Left ventricle myocardium inferior (tissue), 1 donor: ENCODE measurements at places on chromosomes 2 and 18. TPM values are rescaled to one million over a fixed set of nuclear protein-coding genes. Genes with fewer than 3 reads are reported as not detected.
A peak's percentile ranks its signal among the peaks of the same experiment; 100 is the strongest.

DNA sequence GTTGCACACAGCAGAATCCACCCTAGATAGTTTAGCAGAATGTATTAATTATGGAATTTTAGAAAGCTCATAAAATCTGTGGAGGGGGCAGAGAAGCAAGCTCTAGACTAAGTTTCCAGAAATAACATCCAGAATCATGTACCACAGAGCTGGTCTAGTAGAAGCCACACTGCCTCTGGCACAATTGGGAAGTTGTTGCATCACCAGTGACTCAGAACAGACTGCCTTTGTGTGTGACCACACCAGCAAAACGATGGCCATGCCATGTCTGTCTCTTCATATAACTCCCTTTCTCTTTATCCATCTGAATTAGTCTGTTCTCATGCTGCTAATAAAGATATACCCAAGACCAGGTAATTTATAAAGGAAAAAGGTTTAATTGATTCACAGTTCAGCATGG is 158.9 kb downstream of the CCDC148 start:
- DNase-seq: no peak

- DNase-seq: no peak
Observed at GRCh38 chr2:194566907-194567660, 1089.9 kb upstream of the SLC39A10 start.

DNA sequence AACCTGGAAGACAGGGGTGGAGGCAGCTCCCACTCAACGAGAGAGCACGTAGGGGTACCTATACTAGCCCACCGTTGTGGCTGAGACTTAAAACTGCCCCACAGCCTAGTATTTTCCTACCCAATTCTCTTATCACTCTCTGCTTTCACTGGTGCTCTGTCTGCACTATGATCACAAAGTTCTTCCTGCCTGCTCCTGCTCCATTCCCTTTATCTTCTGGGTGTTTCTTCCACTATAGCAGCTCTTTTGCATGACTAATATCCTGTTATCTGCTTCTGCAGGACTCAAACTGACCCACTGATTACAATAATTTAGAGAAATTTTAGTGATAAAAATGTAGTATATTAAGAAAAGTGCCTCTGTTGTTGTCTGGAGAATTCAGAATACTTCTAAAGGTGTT is 184.8 kb downstream of the LRP1B start:
- DNase-seq: no peak

GRCh38 chr2:203789618-203790017 is 78.0 kb upstream of the CTLA4 start:
- no peak for DNase-seq

GRCh38 chr2:236976266-236977062 is 109.2 kb upstream of the COPS8 start:
- DNase-seq: no peak

DNA sequence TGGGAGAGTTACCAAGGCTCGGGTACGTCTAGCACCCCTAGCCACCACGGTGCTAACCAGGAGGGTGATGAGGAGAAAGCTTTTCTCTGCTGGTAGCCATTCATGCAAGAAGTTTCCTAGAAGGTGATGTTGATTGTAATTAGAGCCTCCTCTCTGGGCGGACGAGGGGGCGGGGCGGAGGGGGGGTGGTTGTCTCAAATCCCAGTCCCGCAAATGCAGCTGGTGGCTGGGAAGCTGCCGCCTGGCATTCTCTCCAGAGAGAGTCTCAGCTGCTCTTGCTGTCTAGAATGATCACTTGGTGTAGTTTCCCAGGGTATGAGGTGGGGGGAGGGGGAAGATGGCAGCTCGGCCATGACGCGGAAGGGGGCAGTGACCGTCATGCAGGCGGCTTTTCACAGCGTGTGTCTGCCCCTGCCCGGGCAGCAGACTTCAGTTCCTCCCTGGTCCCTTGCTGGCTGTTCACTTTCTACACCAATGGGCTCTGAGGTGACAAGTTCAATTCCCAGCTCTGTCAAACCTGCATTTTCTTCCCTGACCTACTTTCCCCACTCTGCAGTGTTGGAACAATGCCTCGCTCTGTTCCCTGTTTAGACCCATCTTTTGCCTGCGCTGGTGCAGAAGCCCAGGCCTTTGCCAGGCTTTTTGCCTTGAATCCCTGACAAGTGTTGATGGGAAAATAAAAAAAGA is 61.5 kb upstream of the KLF7 start:
- DNase-seq: peak; percentile 19

GRCh38 chr2:213147538-213147937 is 3.9 kb downstream of the IKZF2 start:
- no peak for DNase-seq

- no peak for DNase-seq
Observed at GRCh38 chr18:49228187-49228586, 232.3 kb downstream of the DYM start.

- no peak for DNase-seq
Observed at GRCh38 chr2:213862407-213863076, 548.3 kb upstream of the VWC2L start.

GRCh38 chr2:6287406-6287805 is 578.3 kb downstream of the CMPK2 start:
- DNase-seq: no peak

GRCh38 chr18:8065773-8066172 is 498.7 kb downstream of the PTPRM start:
- no peak for DNase-seq

DNA sequence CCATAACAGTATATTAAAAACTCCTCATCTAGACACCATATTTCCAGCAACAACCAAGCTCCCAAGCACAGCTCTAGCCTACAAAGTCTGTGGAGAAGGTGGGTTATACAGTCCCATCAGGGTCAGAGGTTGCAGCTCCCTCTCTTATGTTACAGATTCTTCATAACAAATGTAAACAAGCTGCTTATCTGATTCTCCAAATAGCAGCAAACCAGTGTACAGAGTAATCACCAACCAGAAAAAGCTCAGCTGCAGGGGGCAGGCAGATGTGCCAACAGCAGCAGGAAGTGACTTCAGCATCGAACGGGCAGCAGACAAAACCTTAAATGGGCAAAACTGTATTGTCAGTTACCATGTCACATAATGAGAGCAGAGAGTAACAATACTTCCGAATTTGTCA is 52.9 kb upstream of the NABP1 start:
- DNase-seq: no peak

DNA sequence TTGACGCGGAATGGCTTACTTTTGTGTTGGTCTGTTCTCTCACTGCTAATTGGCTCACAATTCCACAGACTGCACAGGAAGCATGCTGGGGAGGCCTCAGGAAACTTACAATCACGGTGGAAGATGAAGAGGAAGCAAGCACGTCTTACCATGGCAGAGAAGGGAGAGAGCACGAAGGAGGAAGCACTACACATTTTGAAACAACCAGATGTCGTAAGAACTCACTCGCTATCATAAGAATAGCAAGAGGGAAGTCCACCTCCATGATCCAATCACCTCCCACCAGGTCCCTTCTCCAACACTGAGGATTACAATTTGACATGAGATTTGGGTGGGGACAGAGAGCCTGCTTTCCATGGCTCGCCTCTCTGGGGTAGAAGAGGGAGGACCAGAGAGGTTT is 106.2 kb downstream of the KCNF1 start:
- no peak for DNase-seq

GRCh38 chr2:65916785-65917295 is 484.4 kb upstream of the SPRED2 start:
- DNase-seq: no peak

DNA sequence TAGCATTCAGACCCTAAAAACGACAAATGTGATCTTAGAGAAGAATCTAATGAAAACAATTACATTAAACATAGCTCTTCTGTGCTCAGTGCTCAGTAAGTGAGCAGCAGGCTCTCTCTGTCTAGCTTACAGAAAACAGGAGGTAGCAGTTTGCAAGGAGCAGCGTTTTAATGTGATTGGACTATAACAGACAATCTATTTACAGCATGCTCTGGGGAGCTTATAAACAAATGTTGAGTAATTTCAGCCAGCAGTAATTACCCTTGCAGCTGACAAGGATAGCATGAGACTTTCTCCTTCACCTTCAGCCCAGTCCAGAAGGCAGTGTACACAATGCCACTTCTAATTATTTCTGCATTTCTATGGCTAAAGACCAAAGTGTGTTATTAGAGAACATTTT is 270.4 kb downstream of the FIGN start:
- no peak for DNase-seq

DNA sequence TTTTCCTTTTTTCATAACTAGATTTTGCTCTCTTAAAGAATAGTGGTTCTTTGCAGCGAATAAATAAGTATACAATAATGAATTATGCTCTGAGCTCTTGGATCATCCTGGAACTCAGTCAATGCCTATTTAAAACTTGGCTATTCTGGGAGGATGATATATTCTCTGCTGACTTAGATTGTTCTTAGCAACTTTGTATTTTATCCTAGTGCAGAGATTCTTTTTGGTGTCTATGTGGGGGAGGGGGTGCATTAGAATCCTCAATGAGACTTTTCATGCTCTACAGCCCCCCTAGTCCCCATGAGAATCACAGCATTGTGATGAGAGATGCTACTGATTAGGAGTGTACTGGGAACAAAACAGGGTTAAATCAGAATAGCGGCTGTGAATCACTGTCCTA is 8.8 kb upstream of the FAM98A start:
- DNase-seq: no peak

DNA sequence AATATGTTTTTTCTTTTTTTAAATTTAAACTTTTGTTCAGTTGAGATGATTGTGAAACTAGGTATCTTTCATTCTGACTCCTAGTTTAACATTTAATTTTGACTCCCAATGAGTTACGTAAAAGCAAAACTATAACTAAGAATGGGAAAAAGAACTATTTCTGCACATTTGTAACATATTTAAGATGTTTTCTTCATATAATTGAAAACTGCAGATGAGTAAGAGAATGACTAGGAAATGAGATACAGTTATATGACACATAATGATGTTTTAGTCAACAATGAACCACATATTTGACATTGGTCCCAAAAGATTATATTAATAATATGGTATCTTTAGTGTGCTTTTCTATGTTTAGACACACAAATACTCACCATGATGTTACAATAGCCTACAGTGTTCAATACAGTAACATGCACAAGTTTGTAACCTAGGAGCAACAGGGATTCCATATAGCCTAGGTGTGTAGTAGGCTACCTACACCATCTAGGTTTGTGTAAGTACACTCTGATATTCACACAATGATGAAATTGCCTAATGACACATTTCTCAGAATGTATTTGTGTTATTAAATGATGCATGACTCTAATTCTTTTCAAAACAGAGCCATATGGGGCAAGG is 12.6 kb downstream of the ERMN start:
- DNase-seq: no peak

- no peak for DNase-seq
Observed at GRCh38 chr2:31270822-31271231, 36.9 kb downstream of the EHD3 start.

GRCh38 chr2:229661478-229661877 is 52.9 kb downstream of the DNER start:
- DNase-seq: no peak

Gene TNFRSF11A
- 1.6 TPM for total RNA-seq

Gene SPDYA
- total RNA-seq: 0.14 TPM

Gene KYNU
- total RNA-seq: 1.0 TPM

Gene RNF25
- total RNA-seq: 14.7 TPM

Gene RTKN
- total RNA-seq: 14.0 TPM

Gene CDK5R2
- total RNA-seq: not detected

Gene SLC66A3
- total RNA-seq: 7.8 TPM

Gene SERPINB4
- not detected for total RNA-seq

Gene MPP4
- total RNA-seq: not detected

Gene C1GALT1C1L
- total RNA-seq: 1.2 TPM

Gene KLHL14
- not detected for total RNA-seq
